ENCODE measurements at places on chromosomes 6 and 20. TPM values are rescaled to one million over a fixed set of nuclear protein-coding genes. Genes with fewer than 3 reads are reported as not detected.
A peak's percentile ranks its signal among the peaks of the same experiment; 100 is the strongest.

DNA sequence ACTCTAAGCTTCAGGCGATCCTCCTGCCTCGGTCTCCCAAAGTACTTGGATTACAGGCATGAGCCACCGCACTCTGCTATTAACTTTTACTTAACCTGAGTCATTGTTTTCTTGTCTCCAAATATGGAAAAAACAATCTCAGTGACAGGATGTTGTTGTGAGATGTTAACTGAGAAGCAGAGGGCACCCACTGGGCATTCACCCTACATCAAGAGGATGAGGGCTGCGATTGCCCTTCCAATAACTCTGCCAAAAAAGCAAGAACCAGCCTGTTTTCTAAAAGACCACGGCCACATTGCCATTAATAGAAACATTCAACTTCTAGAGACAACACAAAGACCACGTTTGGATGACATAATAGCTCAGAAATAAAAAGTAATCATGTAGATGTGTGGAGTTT is 107.6 kb upstream of the SGK1 start:
- DNase-seq: no peak

GRCh38 chr20:49676581-49677291 is 36.9 kb downstream of the B4GALT5 start:
- DNase-seq: peak; percentile 53

DNA sequence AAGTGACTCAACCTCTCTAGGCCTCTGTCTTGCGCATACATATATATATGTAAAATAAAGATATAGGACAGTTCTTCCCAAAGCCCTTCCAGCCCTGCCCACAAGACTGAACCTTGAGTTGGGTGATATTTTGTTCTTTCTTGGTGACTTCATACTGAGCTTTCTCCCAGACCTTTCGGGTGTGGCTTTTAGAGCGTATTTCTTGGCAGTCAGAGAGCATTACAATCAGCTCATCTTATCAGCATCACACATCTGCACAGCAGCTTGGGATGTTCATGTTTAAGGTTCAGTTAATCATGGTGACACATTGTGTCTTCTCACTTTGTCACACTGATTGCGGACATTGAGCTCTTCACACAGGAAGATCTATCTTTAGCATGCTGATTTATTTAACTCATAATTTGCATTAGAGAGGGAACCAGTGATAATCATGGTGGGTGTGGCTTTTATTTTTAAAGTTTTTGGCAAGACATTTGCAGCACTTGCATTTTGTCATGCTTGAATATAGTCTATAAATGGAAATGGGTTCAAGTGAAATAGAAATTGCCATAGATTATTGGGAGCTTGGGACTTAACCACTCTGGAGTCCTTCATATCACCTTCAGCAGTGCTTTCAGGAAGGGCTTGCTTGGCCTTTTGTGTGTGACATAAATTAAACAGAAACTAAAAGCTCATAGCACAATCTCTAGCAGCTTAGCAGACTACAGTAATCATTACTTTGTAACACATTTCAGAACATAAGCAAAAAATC is 8.3 kb downstream of the KIF3B start:
- peak; percentile 60 for DNase-seq

DNA sequence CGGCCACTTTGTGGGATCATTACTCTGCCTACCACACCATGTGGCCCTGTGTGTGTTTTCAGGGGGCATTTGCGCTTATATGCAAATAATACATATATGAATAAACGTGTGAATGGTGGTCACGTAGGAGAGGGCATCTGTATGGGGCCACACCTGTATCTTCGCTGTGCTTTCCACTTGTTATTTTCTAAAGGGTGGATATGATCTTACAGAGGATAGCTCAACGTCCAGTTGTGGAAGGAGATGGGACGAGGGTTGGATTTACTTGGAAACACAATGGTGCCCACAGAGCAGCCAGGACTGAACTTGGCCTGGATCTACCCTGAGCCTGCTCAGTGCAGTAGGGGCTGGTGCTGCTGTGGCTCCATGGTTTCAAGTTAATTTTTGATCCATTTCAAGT is 93.3 kb downstream of the YTHDF1 start:
- no peak for DNase-seq

GRCh38 chr20:45578231-45578630 is 853 bp downstream of the WFDC8 start:
- no peak for DNase-seq

DNA sequence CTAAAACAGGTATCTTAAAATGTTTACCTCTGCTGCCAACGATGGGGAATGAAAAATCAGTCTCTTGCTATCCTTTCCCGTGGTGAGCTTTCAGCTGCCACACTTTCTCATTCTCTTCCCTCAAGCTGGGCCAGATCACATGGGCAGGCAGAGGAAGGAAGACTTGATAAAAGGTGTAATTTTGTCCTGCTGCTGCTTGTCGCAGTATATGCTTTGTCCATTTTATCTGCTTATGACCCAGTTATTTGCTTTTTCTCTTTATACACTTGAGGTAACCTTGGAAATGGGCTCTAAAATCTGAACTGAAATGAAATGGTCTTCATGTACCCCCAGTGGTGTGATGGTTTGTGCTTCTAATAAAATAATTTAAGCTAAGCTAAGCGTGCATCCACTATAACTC is 695.9 kb upstream of the FLRT3 start:
- no peak for DNase-seq

DNA sequence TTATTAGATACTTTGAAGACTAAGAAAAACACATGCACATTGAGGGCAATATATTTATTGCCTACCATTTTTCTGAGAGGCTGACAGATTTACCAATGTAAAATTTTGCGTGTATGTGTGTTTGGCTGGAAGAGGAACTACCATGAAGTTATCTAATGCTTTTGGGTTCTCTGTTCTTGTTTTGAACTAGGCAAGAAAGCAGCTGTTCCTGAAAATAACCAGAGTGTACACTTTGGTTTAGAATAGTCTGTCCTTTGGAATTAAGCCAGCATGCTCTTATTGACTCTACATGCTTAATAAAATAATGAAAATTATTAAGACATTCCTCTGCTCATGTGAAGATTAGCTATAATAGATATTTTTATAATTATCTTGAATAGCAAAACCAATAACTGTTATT is 129.2 kb downstream of the MYB start:
- DNase-seq: no peak

- peak; percentile 61 for DNase-seq
Observed at GRCh38 chr6:56911847-56912246, 43.1 kb upstream of the BEND6 start.

Gene MMP24OS
- total RNA-seq: 14.7 TPM

Gene BMP5
- under 0.01 TPM for total RNA-seq

Gene TUBB2B
- 5.2 TPM for total RNA-seq

Gene HRH3
- not detected for total RNA-seq

Gene PRPH2
- 2.6 TPM for total RNA-seq

Gene TNFRSF6B
- 31.5 TPM for total RNA-seq

Gene KIF6
- total RNA-seq: 0.32 TPM
